Eye (tissue), 1 donor: ENCODE measurements at places on chromosomes 7 and 10.
A peak's percentile ranks its signal among the peaks of the same experiment; 100 is the strongest.

DNA sequence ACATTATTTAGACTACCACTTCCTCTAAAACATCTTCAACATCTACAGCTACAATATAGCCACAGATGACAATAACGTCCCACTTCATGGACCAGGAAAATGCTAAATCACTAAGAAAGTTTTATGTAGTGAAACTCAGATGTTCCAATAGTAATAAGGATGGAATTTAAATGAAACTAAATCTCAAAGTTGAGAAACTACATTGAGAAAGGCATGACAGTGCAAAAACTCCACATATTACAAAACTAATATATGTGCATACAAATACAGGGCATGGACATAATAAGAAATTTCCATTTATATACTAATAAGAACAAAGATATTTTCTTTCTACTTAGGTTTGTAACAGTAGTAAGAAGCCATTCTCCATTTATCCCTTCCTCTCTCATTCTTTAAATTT lies 31.1 kb downstream of the POT1 start:
- DNase-seq: no peak

DNA sequence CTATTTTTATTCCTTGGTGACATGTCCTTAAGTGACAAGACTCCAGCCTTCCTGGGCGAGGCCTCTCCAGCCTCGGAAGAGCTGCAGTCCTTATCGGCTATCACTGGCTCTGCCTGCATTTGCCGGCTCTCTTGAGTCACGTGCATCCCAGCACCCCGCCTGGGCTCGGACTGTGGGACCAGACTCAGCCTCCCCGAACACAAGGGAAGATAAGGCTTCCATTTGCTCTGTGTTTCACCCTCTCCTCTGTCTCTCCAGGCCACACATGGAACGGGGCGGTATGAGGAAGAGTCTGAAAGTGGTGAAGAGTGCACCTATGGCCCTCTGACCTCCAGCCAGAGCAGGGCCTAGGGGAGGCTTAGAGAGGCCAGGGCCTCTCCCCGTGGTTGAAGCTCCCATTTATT lies 4.7 kb downstream of the GDF2 start:
- DNase-seq: no peak

GRCh38 chr7:46032942-46033341 lies 111.9 kb upstream of the IGFBP3 start:
- no peak for DNase-seq

DNA sequence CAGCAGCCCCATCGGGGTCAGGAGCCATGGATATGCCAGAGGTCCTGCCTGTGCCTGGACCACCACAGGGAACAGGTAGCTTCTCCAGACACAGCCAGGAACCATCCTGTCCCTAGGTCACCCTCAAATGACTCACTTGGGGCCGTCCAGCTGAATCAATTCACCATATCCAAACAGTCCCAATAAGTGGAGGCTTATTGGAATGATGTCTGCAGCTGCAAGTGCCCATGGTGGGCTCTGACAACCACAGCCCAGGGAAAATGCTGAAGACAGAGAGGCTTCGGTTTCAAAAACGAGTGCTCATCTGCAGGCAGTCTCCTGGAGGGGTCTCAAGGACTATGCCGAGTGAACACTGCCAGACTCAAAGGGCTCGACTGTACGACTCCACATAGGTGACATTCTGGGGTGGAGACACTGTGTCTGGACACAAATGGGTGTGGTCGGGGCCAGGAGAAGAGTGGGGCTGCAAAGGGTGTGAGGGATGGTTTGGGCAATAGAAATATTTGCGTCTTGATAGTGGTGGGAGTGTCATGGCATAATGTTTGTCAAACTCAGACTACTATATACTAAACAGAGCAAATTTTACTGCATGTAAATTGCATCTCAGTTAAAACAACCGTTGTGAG lies 204.8 kb downstream of the TNS3 start:
- DNase-seq: no peak

DNA sequence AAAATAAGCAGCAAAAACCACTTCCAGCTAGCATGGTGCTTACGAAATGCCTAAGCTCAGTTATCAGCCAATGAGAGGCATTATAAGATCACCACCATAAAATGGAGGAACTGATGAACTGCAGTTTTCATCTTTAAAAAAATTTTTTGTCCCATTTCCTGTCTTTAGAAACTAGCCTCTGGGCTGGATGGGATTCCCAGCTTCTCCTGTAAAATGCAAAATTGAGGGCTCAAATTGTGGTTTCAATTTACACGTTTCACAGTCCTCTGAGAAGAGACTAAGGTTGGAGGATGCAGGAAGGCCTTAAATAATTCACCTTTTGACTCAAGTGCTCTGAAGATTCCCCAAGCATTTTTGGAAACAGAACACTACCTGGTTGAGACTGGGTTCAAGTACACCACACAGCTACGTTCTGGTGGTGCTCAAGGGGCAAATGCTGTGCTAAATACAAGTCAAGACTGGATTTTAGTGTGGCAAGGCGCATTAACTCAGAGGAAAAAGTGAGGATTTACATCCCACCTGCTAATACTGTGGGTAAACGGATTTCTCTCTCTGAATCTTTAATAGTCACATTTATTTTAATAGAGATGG lies 951 bp downstream of the ZNF25 start:
- no peak for DNase-seq

DNA sequence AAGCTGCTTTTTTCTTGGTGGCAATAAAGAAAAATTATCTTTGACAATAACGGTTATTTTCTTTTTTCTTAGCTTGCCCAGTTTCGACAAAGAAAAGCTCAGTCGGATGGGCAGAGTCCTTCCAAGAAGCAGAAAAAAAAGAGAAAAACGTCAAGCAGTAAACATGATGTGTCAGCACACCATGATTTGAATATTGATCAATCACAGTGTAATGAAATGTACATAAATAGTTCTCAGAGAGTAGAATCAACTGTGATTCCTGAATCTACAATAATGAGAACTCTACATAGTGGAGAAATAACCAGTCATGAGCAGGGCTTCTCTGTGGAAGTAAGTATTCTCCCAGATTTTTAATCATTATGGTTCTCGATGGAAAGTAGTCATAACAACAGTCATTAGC lies 33.0 kb downstream of the AKAP9 start:
- no peak for DNase-seq

DNA sequence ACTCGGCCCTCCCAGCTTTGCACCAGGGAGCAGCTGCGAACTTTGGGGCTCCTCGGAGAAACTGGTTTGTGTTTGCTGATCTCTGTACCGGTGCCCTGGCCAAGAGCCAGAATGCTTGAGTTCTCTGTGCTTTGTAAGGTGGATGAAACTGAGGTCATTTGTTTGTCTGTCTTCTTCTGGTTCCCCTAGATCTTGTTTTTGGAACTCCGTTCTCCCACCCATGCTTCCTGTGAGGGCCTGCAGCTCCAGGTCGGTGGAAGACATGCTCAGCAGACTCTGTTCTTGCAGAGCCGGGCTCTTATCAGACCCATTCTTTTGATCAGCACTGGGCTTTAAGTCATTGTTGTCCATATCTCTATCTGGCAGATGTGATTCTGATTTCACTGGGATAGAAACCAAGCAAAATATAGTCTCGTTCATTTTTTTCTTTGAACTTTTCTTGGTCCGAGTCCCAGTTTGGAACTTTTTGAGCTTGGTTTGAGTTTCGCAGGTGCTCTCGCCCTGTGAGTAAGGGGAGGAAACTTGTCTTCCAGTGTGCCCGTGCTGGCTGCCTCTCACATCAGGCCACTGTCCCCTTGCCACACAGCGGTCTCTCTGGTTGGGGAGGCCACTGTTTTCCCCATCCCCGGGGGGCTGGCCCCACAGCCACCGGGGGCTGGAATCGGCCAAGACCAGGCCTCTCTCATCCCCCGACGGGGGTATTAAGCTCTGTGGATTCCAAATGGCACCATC lies 31.2 kb downstream of the JCAD start:
- DNase-seq: peak; percentile 71

GRCh38 chr7:94449151-94449725 lies 54.5 kb downstream of the COL1A2 start:
- peak; percentile 60 for DNase-seq

GRCh38 chr10:34223658-34224057 lies 591.4 kb downstream of the PARD3 start:
- DNase-seq: no peak

GRCh38 chr7:129438839-129439651 lies 4.8 kb downstream of the STRIP2 start:
- DNase-seq: no peak

GRCh38 chr7:111931016-111931517 lies 275.1 kb downstream of the DOCK4 start:
- no peak for DNase-seq

- DNase-seq: no peak
Measured at GRCh38 chr10:80580638-80581468, 43.2 kb downstream of the SH2D4B start.

- DNase-seq: no peak
Measured at GRCh38 chr7:138865843-138866242, 67.8 kb upstream of the ATP6V0A4 start.

- DNase-seq: no peak
Measured at GRCh38 chr7:93877742-93878141, 12.8 kb downstream of the TFPI2 start.

DNA sequence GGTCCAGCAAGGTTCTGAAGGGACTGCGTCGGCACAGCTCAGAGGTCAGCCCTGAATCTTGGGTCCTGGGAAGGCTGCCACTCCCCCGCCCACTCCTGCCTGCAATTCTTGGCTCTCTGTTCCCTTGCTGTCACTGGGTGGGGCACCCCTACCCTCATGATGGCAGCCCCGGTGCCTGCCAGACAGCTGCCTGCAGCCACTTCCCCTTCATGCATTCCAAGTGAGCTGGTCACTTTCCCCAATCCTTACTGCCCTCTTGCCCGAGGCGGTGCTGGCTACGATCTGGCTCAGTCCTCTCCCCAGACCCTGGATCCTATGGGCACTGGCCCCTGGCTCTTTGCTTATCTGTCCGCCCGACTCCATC lies 14.2 kb downstream of the MYL10 start:
- no peak for DNase-seq

DNA sequence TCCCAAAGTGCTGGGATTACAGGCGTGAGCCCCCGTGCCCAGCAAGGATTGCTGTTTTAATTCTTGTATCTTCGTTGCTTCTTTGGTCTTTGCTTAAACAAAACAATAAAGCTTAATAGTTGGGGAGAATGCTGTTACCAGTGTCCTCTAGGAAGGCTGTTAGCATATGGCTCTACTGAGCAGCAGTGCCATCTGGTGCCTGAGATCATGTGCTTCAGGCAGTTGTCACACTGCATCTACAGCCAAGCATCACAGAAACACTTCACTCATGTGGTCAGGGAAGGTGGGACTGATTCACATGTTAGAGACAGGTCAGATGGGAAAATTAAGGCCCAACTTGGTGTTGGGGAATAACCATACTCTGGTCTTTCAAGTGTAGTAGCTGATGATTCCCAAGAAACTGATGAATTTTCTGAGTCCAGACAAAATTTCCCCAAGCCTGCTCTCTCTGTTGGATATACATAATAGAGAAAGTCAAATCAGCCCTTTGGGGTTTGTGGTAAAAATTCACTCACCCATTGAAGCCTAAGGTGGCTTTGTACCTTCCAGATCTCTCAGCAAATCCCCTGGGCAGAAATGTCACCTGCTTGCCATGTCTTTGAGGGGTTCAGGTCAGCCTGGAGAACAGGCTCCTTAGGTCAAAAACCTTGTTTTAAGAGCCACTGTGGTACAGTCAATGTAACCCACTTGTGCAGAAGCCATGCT lies 28.4 kb downstream of the UBE2D4 start:
- peak; percentile 70 for DNase-seq

- DNase-seq: no peak
Measured at GRCh38 chr7:128734890-128735289, 4.3 kb upstream of the CALU start.

DNA sequence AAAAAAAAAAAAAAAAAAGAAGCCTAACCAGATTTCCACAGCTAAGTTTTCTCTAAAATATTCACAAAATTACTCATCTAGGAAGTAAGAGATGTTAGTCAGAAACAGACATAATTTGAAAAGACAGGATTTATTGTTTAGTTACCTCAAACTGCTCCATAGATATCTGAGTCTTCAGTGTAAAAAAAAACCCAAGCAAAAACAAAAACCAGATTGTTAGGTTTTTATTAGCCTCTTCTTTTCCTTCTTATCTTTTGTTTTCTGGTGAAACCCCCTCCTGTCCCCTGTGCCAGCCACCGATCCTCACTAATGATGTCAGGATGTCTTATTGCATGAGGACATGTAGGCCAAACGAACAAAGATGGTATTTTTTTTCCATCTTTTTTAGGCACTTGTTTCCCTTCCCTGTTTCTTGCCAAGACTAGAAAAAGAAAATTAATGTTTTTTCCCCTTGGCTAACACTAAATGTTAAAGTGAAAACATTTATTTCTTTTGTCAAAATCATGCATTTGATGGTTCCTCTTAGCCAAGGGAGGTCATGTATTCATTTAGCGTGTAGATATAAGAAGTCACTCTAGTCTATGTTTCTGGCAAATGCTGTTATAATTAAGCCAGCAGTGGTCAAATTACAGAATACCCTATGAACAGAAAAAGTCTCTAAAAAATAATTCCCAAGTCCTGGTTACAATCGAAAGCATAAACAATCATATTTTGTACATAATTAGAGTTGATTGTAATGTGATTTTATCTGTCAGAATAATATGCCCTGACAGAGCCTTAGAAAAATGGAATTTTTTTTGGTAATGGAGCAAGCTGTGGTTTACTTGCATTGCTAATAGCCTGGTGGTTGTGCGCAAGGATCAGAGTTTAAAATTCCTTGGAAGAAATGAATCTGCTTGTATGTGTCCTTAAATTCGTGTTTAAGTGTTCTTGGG lies 702.4 kb upstream of the FZD8 start:
- DNase-seq: peak; percentile 22

GRCh38 chr7:75889223-75889825 lies 10.5 kb downstream of the RHBDD2 start:
- DNase-seq: no peak

DNA sequence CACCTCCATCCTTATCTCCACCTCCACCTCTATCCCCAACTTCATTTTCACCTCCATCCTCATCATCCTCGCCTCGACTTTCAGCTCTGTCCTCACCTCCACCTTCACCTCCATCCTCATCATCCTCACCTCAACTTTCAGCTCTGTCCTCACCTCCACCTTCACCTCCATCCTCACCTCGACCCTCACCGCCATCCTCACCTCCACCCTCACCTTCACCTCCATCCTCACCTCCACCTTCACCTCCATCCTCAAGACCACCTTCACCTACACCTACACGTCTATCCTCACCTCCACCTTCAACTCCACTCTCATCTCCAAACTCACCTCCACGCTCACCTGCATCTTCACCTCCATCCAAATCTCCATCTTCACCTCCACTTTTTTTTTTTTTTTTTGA lies 12.0 kb upstream of the RABGEF1 start:
- DNase-seq: peak; percentile 13

GRCh38 chr7:47507522-47507921 lies 74.4 kb downstream of the TNS3 start:
- DNase-seq: peak; percentile 75
